ENCODE measurements at places on chromosomes 1 and 21.

DNA sequence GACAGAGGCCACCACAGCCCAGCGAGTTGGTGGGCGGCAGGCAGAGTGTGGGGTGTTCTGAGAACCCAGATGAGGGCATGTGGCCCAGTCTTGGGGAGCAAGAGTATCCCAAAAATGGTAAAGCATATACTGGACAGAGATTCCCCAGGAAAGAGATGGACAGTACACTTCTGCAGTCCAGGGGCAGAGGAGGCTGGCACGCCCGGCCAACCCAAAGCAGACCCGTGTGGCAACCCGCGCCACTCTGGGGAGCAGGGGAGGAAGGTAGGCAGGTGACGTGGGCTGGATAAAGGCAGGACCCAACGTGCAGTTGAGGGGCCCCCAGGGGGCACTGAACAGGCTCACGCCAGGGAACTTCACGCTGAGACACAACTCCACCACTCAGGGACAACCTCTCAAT lies 46.4 kb upstream of the RIPK4 start:
- no peak for DNase-seq

- no peak for DNase-seq
These were observed 95.2 kb upstream of the NCAM2 start for GRCh38 chr21:20902998-20903397.

GRCh38 chr21:27060190-27060589 lies 93.3 kb upstream of the ADAMTS5 start:
- DNase-seq: no peak

- DNase-seq: no peak
These were observed 11.1 kb downstream of the EEIG2 start for GRCh38 chr1:108570998-108571401.

- no peak for DNase-seq
These were observed 213.7 kb upstream of the TMPRSS15 start for GRCh38 chr21:18617291-18617690.

All from hematopoietic multipotent progenitor cell treated with erythropoietin and hydrocortisone succinate and interleukin-3 and kit ligand, for 15 days (in vitro differentiated cells).